ENCODE measurements at places on chromosomes 11 and 22. TPM values are rescaled to one million over a fixed set of nuclear protein-coding genes. Genes with fewer than 3 reads are reported as not detected.

DNA sequence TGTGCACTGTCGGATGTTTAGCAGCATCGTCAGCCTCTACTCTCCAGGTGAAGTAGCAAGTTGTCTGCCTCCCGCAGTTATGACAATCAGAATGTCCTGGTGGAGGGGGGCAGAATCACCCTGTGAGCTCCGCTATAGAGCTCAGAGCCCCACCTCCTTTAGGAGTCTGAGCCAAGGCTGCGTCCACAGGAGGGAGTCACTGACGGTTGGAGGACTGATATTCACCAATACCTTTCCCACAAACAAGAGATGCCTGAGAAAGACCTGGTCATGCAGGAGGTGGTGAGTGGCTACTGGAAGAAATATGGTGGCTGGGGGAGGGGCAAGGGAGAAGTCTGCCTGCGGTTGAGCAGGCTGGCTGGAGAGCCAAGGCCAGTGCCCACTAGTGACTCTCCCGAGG is 41.7 kb upstream of the ADA2 start:
- H3K4me3 ChIP-seq, result no peak overlapping the region
- H3K36me3 ChIP-seq, result no peaks in the 10 kb centered on the region
- peaks cover 16% of the 10 kb centered on the region for H3K4me1 ChIP-seq
- no peak for DNase-seq

DNA sequence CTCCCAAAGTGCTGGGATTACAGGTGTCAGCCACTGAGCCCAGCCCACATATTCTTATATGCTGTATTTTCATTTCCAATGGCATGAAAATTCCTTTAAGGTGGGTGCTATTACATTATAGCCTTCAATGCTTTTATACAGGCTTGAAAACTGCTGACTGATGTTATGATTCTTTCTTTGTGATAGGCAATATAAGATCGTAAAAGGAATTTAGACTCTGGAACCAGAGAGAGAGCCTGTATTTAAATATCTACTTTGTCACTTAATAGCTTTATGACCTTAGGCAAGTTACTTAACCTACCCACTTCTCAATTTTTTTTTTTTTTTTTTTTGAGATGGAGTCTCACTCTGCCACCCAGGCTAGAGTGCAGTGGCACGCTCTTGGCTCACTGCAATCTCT is 26.2 kb downstream of the AGBL2 start:
- no peak overlapping the region for H3K4me3 ChIP-seq
- no peak overlapping the region for H3K27ac ChIP-seq
- H3K4me1 ChIP-seq, result no peaks in the 10 kb centered on the region
- no peak for DNase-seq
- no peaks in the 10 kb centered on the region for H3K36me3 ChIP-seq

DNA sequence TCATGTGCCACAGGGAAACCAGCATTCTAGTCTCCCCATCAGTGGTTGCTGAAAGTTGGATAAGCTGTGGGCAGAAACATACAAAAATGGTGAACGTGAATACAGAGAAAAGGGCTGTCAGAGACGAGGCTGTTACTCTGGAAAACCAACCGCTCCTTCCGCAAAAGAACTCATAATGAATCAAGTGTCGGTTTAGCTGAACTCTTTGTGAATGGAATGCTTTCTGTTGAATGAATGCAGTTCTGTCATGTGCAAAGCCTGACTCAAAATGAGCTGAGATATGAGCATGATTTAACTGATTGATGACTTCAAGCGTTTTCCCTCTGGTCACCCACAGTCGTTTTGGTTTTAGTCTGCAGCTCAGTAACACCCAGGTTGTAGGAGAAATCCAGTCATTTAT is 298.3 kb downstream of the ETS1 start:
- no peak overlapping the region for H3K4me3 ChIP-seq
- DNase-seq, result no peak
- peaks cover 22% of the 10 kb centered on the region for H3K4me1 ChIP-seq
- H3K27me3 ChIP-seq, result no peaks in the 10 kb centered on the region
- H3K27ac ChIP-seq, result no peak overlapping the region

DNA sequence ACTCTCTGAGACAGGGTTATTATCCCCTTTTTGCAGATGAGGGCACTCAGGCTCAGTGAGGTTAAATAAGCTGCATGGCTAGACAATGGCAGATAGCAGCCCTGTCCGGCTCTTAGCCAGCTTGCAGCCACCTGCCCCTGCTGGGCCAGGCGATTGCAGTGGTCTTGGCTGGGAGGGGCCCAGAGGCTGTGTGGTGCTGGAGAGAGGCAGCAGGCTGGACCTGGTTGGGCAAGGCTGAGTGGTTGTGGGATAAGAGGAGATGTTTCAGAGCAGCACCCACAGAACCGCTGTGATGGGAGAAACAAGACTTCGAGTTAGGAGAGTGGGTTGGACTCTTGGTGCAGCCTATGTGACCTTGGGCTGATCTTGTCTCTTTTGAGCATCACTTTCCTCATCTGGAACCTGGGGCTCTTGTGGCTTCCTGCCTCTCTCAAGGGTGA is 25.5 kb downstream of the PTPRJ start:
- no peaks in the 10 kb centered on the region for H3K27me3 ChIP-seq
- H3K4me1 ChIP-seq, result peaks cover 28% of the 10 kb centered on the region
- DNase-seq, result no peak
- H3K4me3 ChIP-seq, result no peak overlapping the region
- no peaks in the 10 kb centered on the region for H3K36me3 ChIP-seq

PAMR1 gene
- total RNA-seq, result 14.5 TPM

APOBEC3H gene
- total RNA-seq, result 0.39 TPM
